Right renal pelvis (tissue), 4 donors: ENCODE measurements at places on chromosomes 3 and 15.

GRCh38 chr3:102670986-102671385 is 236.2 kb downstream of the ZPLD1 start:
- DNase-seq: no peak

- DNase-seq: no peak
Measured at GRCh38 chr3:194380326-194380725, 10.8 kb upstream of the LRRC15 start.

DNA sequence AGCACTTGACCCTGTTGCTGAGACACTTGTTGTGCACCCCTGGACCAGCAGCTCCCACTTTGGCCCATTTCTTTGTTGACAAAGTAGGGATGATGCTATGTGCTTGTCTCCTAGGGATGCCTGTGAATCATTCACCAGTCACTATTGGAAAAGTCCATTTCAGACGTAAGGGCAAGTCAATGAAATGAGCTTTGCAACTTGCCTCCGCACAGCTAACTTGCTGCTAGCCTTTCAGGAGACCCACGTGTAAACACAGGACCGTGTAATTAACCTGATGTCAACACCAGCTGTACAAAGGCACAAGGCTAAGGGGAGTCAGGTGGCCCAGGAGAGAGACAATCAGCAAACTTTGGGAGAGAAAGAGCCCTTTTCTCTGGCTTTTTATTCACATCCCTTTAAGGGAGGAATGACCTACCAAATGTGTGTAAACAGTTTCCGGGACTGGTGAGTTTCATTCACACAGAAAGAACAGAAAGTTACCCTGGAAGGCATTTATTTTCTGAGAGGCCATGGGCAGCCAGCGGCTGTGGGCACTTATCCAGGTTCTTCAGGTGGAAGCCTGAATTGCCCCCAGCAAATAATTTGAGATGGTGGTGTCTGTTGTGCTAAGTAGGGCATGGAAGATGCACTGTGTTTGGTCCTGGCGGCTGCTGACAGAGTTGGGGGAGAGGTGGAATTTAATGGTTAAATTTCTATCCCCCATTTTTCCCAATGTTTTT is 54.0 kb downstream of the TIPARP start:
- no peak for DNase-seq

DNA sequence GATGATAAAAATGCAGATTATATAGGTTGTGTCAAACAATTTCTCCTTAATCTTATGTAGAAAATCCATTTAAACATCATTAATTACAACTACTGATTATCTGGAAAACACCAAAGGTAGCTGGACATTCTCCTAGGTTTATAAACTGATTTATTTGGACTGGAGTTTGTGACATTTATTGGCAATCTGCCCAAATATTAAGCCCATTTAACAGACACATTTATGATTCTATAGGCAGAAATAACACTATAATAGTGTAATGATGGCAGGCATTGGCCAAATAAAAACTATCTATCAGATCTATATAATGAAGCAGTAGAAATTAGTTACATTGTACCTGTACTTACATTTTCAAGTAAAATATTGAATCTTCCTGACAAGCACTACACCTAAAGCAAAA is 117.8 kb downstream of the TFDP2 start:
- DNase-seq: no peak

DNA sequence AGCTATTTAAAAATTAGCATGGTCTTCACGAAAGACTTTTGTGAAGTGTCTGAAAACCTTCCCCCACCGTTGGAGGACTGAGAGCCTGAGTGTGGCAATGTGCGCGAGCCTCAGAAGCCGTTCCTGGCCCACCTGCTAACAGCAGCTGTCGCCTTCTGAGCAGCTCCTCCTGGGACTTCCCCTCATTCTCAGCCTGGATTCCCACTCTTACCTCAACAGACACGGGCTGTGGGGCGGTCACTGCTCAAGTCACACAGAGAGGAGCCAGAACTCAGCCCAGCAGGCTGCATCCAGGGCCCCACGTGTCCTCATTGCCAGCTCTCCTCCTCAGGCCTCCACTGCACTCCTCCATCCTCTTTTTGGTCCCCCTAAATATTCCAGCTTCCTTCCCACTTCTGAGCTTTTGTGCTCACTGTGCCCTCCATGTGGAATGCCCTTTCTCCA is 7.8 kb downstream of the DNASE1L3 start:
- DNase-seq: no peak

GRCh38 chr15:101010781-101011180 is 91.6 kb downstream of the LRRK1 start:
- DNase-seq: no peak

- no peak for DNase-seq
Measured at GRCh38 chr3:11481556-11481955, 162.2 kb downstream of the VGLL4 start.

DNA sequence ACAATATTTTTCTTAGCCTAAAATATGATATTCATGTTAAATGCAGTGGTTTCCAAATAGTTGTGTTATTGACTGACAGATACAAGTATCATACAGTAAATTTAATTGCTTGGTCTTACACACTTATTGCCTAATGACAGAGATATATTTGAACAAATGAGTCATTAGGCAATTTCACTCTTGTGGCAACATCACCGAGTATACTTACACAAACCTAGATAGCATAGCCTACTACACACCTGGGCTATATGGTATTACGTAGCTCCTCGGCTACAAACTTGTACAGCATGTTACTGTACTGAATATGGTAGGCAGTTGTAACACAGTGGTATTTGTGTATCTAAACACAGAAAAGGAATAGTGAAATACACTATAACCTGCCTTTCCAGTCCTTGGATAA is 50.3 kb downstream of the SERPINI1 start:
- DNase-seq: no peak

GRCh38 chr3:81838457-81838856 is 77.0 kb upstream of the GBE1 start:
- no peak for DNase-seq
